Vein endothelial cell (primary cell): ENCODE measurements at places on chromosomes 11 and 22. TPM values are rescaled to one million over a fixed set of nuclear protein-coding genes. Genes with fewer than 3 reads are reported as not detected.

USP28 gene
- total RNA-seq = 32.3 and 32.9 TPM in 2 replicates

SCN3B gene
- 0.65 and 1.7 TPM in 2 replicates for total RNA-seq

VSIG2 gene
- total RNA-seq = 0.33 and 0.86 TPM in 2 replicates

RFPL3 gene
- total RNA-seq = not detected in 2 replicates

YPEL4 gene
- under 0.01 and 0.29 TPM in 2 replicates for total RNA-seq
